ENCODE measurements at places on chromosomes 2 and 18.
A peak's percentile ranks its signal among the peaks of the same experiment; 100 is the strongest.

DNA sequence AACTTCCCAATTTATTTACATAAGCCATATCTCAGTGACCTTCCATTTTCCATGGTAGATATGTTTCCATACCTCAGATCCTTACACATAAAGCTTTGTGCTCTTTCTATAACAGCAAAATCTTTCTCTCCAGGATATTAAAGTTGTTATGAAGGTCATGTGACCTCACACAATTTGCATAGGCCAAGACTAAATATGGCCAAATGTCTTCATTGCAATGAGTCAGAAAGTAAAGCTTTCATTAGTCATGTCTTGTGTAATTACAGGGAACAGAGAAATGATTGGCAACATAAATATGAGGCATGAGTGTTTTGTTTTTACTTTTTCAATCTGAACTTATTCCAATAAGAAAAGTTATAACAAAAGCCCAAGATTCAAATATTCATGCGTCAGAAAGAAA is 243.5 kb downstream of the ASXL3 start:
- DNase-seq = no peak

DNA sequence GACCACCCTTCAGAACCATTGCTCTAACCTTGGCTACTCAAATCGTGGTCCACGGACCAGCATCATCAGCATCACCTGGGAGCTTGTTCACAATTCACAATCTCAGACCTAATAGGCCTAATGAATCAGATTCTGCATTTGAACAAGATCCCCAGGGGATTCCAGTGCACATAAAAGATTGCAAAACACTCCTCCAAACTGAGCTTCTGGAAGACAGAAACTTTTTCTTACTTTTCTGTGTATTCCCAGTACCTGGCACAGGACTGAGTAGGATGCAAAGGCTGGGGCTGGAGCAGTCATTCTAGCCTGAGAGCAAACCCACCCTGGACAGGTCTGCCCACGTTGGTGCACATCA is 115.1 kb upstream of the COPS8 start:
- DNase-seq = no peak

GRCh38 chr2:25512707-25513106 is 160.7 kb downstream of the DTNB start:
- DNase-seq = no peak

- no peak for DNase-seq
Measured at GRCh38 chr2:24153478-24153877, 21.4 kb upstream of the FAM228A start.

DNA sequence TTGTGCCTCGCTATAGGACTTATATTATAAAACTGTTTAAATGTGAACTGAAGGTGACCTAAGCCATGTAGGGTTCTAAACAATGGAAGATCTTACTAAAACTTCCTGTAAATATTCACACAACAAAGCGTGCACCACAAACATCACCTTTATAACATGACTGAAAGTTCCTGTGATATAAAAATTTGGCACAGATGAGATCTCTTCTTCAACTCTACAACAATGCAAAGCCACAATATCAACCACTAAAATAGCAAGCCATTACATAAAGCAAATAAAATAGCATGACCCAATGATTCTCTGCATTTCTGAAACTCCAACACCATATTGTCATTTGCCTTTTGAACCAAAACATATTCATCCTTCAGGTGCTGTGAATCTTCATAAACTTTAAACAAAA is 3.5 kb downstream of the YES1 start:
- no peak for DNase-seq

- DNase-seq = no peak
Measured at GRCh38 chr2:172655091-172655837, 80.4 kb upstream of the RAPGEF4 start.

GRCh38 chr2:70003093-70003830 is 41.8 kb upstream of the ASPRV1 start:
- DNase-seq = no peak

GRCh38 chr18:11872479-11873136 is 21.4 kb downstream of the CHMP1B start:
- no peak for DNase-seq

DNA sequence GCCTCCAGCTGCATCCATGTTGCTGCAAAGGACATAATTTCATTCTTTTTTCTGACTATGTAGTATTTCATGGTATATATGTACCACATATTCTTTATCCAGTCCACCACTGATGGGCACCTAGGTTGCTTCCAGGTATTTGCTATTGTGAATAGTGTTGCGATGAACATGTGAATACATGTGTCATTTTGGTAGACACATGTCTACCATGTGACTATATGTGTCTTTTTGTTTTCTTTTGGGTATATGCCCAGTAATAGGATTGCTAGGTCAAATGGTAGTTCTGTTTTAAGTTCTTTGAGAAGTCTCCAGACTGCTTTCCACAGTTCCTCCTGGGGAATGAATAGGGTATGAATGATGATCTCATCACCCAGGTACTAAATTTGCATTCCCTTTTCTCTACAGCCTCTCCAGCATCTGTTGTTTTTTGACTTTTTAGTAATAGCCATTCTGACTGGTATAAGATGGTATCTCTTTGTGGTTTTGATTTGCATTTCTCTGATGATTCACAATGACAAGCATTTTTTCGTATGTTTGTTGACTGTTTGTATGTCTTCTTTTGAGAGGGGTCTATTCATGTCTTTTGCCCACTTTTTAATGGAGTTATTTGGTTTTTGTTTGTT is 35.6 kb upstream of the FEZ2 start:
- no peak for DNase-seq

DNA sequence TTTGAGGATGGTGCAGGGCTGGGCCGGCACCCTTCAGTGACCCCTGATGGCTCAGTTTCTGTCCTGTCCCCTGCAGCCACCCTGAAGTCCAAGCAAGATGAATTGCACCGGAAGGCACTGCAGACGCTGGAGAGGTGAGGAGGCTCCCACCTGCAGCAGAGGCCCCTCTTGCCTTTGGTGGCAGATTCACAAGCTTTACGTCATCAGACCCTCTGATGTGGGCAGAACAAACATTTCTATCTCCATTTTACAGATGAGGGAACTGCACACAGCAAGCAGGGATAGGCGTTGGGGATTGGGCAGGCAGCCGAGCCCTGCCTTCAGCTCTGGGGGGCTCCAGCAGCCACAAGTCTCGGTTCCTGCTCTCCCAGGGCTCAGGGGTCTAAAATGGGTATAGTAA is 107.7 kb upstream of the MCFD2 start:
- DNase-seq = no peak

DNA sequence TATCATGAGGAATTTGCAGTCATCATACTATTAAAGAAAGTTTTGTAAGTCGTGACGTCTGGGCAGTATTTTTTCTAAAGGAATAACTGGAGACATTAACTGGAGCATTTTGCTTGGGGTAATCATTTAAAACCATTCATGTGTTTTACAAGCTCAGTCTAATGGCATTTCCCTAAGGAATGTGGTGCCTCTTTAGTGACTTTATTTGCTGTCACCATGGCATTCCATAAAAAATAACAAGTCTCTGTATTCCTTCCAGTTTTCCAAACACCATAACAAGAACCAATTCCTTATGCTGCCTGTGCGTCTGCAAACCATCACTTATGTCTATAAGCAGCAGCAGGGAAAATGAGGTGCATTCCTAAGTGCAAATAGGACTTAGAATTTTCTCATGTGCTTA is 82.8 kb downstream of the EPB41L3 start:
- DNase-seq = no peak

DNA sequence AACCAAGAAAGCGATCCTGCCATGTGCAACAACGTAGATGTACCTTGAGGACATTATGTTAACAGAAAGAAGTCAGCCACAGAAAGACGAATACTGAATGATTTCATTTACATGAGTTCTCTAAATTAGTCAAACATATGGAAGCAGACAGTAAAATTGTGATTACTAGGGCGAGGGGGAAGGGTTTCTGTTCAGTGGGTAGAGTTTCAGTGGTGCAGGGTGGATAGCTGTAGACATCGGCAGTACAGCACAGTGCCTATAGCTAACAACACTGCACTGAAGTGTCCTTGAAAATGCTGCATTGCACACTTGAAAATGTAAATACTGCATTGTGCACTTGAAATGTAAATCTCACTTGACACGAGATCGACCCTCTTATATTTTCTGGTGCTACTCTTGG is 275.3 kb downstream of the GALR1 start:
- no peak for DNase-seq

DNA sequence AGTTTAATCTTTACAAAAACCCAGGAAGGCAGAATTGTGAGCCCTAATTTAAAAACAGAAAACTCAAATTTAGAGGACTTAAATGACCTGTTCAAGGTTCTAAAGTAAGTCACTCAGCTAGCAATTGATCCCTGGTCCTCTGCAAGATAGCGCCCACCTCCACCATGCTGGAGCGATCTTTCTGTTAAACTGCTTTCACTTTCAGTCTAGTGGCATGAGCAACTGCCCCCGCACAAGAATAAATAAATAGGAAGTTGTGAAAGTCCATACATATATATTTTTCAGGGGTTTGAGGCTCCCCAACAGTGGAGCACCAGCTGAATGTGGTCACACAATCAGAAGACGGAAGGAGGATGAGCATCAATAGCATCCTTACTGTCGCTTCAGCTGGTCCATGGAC is 217.9 kb downstream of the NAPG start:
- DNase-seq = no peak

DNA sequence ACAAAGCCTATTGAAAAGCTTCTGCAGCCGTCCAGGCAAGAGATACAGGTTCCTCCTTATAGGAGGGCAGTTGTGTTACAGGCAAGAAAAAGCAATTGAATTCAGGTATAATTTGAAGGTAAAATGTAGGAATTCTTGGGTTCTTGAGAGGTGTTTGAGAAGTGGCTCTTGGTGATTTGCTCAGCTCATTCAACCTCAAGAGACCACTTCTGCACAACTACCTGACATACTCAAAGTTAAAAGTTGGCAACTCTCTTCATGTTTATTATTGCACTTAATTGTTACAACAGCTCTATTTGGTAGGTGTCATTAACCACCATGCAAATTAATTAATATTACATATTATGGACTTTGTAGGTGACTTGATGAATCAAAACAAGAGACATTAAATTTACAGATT is 753.2 kb downstream of the ADCYAP1 start:
- no peak for DNase-seq

- DNase-seq = no peak
Measured at GRCh38 chr2:195148004-195148403, 509.0 kb upstream of the SLC39A10 start.

GRCh38 chr2:227460070-227460485 is 11.9 kb upstream of the AGFG1 start:
- DNase-seq = peak; percentile 5

DNA sequence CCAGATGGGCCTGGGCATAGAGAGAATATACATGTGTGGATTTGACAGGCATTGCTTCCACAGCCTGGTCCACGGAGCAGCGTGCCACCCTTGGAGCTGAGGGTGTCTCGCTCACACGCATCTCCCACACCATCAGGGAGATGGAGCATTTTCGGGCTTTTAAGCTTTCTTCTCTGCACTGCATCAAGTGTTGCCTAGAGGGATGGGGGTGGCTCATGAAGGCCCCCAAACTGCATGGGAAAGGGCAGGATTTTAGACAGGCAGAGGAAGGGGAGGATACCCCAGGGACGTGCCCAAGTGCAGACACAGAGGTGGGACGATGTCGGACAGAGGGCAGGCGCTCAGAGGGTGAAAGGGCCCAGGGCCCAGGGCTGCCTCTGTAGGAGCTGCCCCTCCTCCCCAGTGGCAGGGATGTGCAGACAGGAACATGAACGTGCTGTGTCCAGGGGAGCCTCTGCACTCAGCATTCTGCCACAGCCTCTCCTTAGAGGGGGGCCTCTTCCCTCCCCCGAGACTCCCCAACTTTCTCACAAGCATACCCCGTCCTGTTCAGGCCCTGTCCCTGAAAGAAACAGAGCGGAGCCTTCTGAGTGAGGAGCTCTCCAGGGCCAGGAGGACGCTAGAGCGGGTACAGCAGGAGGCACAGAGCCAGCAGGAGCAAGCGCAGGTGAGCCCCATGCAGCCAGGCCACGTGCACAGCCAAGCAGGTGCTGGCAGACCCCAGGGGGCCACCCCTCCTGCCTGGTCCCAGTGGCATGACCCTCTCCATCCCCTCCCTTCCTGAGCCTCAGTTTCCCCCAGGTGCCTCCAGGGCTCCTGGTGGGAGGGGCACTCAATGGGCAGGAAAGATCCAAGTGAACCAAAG is 42.9 kb upstream of the SNED1 start:
- no peak for DNase-seq

- DNase-seq = no peak
Measured at GRCh38 chr2:198587240-198587639, 782.8 kb downstream of the PLCL1 start.

- DNase-seq = no peak
Measured at GRCh38 chr2:18265614-18266586, 294.6 kb downstream of the RDH14 start.
